ENCODE measurements at places on chromosomes 6 and 20.

- DNase-seq = no peak
These were observed 143.7 kb downstream of the MOXD1 start for GRCh38 chr6:132257561-132257960.

GRCh38 chr6:122408702-122409458 lies 9.4 kb downstream of the HSF2 start:
- DNase-seq = no peak

- no peak for DNase-seq
These were observed 165.6 kb downstream of the GRM1 start for GRCh38 chr6:146194434-146194833.

- DNase-seq = no peak
These were observed 395.9 kb downstream of the PREX1 start for GRCh38 chr20:48431653-48432493.

DNA sequence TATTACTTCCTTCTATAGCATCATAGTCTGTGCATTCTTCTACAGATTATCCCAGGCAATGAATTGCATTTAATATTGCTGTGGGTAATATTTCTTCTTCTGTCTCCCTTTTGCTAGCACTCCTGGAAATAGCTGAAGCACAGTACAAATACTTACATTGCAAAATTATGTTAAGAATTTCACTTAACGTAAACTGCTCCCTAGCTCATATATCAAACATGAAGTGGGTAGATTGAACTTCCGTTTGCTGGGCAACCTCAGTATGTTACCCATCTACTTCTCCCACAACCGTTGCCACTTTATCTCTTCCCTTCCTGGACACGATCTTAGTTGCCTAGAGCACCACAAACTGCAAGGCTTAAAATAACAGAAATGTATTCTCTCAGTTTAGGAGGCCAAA lies 963.3 kb downstream of the KIF16B start:
- DNase-seq = no peak

DNA sequence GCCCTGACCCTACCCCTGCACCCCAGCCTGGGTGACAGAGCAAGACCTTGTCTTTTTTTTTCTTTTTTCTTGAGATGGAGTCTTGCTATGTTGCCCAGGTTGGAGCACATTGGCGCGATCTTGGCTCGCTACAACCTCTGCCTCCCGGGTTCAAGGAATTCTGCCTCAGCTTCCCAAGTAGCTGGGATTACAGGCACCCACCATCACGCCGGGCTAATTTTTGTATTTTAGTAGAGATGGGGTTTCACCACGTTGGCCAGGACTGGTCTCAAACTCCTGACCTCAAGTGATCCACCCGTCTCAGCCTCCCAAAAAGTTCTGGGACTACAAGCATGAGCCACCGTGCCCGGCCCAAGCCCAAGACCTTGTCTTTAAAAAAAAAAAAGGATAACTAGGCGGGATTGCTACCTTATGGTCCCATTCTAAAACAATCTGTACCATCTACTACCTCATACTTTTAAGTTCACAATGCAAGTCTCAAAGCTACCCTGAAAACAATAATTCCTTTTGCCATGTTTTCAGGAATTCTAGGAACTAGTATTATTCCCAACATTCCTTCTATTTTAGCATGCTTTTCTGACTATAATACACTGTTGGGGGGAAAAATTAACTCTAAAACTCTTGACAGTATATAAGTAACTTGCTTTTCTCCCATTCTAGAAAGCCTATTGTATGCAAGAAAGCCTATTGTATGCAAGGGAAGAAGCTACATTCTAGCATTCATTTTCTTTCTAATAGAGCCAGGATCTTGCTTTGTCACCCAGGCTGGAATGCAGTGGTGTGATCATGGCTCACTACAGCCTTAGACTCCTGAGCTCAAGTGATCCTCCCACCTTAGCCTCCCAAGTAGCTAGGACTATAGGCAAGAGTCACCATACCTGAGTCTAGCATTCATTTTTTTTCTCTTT lies 6.6 kb downstream of the TUBB start:
- no peak for DNase-seq

DNA sequence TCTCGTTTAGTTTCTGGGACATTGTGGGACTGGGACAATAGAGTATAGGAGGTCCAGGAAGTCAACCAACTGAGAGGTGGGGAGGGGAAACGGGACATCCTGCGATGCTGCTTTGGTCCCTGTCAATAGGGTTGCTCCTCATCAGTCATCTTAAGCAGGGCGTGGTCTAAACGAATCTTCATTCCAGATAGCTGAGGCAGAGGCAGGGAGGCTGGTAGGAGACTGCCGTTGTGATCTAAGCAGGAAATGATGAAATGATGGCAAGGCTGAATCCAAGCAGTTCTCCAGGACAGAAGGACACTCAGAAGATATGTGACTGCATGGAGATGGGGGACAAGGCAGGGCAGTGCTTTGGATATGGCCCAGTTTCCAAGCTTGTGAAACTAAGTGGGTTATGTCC lies 953.4 kb downstream of the KIF16B start:
- DNase-seq = no peak

DNA sequence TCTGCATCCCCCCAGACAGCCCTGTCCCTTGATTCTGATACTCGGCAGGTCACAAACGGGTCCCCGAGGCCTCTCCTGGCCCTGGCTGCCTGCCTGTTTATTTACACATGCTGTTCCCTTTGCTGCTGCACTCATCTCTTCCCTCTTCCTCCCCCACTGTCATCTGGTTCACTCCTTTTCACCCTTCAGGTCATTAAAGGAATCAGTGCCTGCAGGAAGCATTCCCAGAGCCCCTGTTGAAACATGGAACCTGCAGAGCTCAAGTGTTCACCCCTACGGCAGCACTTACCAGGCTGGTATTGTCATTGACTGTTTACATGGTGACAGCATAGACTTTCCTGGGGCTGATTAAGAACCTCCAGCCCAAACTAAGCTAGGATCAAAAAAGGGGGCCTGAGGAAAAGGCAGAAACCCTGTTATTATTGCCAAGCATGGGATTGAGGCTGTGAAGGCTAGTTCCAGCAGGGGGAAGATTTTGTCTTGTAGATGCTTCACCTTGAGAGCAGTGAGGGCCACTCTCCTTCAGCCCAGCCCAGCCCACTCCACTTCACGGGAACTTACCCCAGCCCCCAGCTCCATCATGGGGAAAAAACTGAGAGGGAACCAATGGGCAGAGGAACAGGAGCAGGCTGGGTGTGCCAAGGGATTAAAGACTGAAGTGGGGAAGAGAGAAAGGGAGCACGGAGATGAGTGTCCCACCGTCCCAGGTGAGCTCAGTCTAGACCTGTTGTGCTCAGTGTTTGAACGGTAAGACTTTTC lies 73.2 kb downstream of the JPH2 start:
- DNase-seq = no peak

DNA sequence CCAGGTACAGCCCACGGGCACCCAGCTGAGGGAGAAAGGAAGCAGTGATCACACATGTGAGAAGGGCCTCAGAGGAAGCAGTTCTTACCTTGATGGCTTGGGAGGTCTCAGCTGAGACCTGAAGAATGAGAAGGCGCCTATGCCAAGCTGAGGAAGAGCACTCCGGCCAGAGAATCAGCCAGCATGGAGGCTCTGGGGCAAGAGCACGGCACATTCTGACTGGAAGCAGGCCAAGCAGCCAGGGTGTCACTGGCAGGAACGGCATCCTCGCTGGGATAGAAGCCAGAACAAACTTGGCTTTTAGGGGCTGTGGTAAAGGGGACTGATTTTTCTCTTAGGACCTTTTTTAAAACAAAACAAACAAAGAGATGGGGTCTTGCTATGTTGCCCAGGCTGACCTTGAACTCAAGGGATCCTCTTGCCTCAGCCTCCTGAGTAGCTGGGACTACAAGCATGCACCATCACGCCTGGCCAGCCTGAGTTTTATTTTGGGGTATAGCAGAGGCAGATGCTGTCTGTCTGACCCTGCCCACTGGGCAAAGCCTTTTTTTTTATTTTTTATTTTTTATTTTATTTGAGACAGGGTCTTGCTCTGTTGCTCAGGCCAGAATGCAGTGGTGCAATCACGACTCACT lies 17.6 kb downstream of the GHRH start:
- DNase-seq = no peak

DNA sequence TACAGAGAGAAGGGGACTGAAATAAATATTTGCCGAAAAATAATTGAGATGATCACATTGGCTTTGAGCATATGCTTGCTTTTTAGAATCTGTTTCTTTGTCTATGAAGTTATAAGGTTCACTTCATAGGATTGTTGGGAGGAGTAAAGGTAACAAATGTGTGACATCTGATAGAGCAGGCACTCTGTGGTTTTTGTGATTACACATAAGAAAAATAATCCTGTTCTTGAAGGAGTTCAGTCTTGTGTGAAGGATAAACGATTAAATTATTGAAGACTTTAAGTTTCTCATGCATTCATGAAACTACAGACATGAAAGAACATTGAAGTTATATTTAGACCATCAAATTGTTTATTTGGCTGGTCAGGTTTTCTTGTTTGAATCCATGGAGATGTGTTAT lies 45.0 kb downstream of the QKI start:
- DNase-seq = no peak

GRCh38 chr20:44460795-44461141 lies 14.9 kb upstream of the TTPAL start:
- DNase-seq = no peak

DNA sequence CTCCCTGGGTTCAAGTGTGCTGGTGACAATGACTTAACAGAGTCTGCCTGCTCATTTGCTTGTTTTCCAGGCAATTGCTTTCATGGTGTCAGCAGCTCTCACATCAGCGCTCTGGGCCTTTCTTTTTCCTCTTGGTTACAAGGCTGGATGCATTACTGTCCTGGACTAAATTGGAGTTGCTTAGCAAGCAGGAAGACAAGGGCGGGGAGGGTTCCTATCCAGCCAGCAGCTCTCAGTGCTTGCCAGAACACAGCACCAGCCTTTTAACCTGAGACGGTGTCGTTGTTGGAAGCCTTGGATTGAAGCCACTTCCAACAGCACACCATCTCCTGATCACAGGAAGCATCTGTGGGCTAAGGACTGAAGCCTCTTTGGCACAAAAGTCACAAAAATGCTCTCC lies 606.9 kb downstream of the CDH26 start:
- no peak for DNase-seq

DNA sequence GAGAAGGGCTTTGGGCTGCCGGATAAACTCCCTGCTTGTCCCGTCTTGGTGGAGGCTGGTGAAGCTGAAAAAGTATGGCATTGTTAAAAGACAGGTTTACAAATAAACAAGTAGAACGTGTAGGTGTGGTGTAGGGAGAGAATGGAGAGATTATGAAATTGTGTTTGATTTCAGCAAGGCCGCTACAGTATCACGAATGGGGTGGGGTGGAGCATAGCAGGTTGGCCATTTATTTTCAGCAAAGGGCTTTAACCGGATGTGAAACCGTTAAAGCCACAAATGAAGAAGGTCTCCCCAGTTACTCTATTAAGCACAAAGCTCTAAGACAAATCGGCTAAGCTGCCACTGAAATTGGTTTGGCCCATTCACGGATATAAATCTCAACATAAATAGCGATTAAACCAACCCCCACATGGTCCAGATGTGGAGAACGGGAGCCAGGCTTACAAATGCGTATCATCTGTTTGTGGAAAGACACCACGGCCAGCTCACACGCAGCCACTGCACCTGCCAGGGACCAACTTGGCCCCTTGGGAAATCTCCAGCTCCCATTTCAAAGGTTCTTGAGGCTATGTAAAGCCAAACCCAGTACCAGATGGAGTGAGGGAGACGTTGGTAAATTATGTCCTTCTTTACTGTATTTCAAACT lies 94.0 kb downstream of the ZMYND8 start:
- no peak for DNase-seq

GRCh38 chr20:12597551-12597950 lies 411.2 kb upstream of the SPTLC3 start:
- no peak for DNase-seq

- no peak for DNase-seq
These were observed 132.6 kb upstream of the MTHFD1L start for GRCh38 chr6:150732765-150733539.

- DNase-seq = no peak
These were observed 87.0 kb downstream of the DHX35 start for GRCh38 chr20:39049148-39049547.

DNA sequence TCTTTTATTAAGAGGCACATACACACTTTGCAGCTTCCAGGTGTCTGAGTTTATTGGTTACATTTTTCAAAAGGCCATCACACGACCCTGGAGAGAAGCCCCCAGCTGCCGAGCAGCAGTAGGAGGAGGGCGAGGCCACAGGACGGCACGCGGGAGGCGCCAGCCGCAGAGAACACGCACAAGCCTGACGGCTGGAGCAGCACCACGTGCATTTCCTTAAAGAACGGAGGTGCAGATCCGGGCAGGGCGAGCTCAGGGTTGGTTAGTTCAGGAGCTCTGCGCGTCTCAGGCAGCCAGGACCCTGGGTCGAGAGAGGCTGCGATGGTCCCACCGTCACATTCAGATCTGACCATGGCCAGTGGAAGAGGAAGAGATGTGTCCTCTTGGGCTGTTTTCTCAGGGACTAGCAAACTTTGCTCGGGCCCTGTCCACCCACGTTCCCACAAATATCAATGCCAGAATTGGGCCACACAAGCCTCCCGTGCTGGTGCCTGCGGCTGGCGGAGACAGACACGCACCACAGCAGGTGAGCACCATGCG lies 121.4 kb upstream of the AFDN start:
- DNase-seq = no peak

DNA sequence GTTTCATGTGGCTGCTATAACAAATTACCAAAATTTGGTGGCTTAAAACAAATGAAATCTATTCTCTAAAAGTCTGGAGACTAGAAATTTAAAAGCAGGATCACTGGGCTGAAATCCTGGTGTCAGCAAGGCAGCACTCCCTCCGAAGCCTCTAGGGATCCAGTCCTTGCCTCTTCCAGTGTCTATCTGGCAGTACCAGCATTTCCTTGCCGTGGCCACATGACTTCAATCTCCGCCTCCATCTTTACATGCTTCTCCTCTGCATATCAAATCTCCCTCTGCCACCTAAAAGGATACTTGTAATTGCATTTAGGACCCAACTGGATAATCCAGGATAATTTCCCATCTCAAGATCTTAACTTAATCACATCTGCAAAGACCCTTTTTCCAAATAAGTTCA lies 30.2 kb downstream of the ARHGAP18 start:
- DNase-seq = no peak

DNA sequence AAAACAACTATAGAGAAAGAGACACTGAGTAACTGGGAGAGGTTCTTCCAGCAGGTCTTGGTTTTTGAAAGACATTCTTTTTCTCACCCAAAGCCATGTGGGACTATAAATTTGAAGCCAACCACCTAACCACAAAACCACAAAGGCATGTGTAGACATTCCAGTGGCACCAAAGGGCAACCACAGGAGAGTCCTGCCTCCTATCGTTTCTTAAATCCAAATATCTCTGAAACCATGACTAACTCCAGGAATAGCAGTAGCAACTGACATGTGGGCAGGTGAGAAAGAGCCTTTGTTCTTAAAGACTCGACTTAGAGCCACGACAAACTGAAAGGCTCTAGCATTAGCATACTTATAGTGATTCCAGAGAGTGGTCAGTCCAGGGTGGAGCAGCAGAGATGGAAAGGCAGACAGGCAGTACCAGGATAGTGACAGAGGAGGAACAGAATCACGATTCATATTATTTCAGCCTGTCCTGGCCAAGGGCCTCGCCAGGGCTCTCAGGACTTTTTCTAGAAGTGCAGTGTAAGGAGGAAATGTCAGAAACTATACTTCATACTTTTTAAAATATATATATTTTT lies 9.4 kb upstream of the COL9A1 start:
- DNase-seq = peak; percentile 68
